Pericardium fibroblast (primary cell): ENCODE measurements at places on chromosomes 5 and 9. TPM values are rescaled to one million over a fixed set of nuclear protein-coding genes. Genes with fewer than 3 reads are reported as not detected.

The NIPSNAP3A gene
- 22.9 and 34.0 TPM in 2 replicates for total RNA-seq

The SH3RF2 gene
- total RNA-seq = 0.70 and 1.4 TPM in 2 replicates

The SLC25A48 gene
- total RNA-seq = not detected in 2 replicates

The TAS2R1 gene
- total RNA-seq = not detected in 2 replicates

The OTP gene
- total RNA-seq = not detected in 2 replicates

The KIF12 gene
- total RNA-seq = not detected in 2 replicates

The CTSL gene
- total RNA-seq = 194 and 329 TPM in 2 replicates

The PCDHB14 gene
- 0.70 TPM in 1 of 2 replicates, not detected in the other for total RNA-seq

The ANKDD1B gene
- total RNA-seq = 0.09 and 1.1 TPM in 2 replicates

The CDC42SE2 gene
- 6.5 and 11.0 TPM in 2 replicates for total RNA-seq

The PCDHB16 gene
- under 0.01 and 1.1 TPM in 2 replicates for total RNA-seq

The REXO4 gene
- 16.7 and 18.2 TPM in 2 replicates for total RNA-seq

The RNF44 gene
- 7.2 and 7.7 TPM in 2 replicates for total RNA-seq

The TLX3 gene
- total RNA-seq = not detected in 2 replicates

The CTXN3 gene
- total RNA-seq = not detected in 2 replicates

The GARNL3 gene
- total RNA-seq = 0.58 and 1.4 TPM in 2 replicates

The IL9 gene
- total RNA-seq = not detected in 2 replicates

The FOXD4L5 gene
- 0.94 TPM in 1 of 2 replicates, not detected in the other for total RNA-seq

The ALDOB gene
- not detected in 2 replicates for total RNA-seq

The NPM1 gene
- 790 and 1,144 TPM in 2 replicates for total RNA-seq

The AGXT2 gene
- not detected in 2 replicates for total RNA-seq

The FSTL4 gene
- not detected in 2 replicates for total RNA-seq

The MED7 gene
- 2.6 and 4.0 TPM in 2 replicates for total RNA-seq

The SPINK6 gene
- not detected in 2 replicates for total RNA-seq

The PCDHB12 gene
- under 0.01 and 0.26 TPM in 2 replicates for total RNA-seq

The SLC25A51 gene
- 24.3 and 34.0 TPM in 2 replicates for total RNA-seq
